Stimulated activated CD4-positive, alpha-beta T cell treated with anti-CD3 and anti-CD28 coated beads, Interleukin-2, amount 100 ng/mL, for 48 hours (primary cell): ENCODE measurements at places on chromosomes 1 and 21.
A peak's percentile ranks its signal among the peaks of the same experiment; 100 is the strongest.

- DNase-seq, result no peak
Measured at GRCh38 chr21:28215214-28215954, 777.3 kb downstream of the LTN1 start.

- DNase-seq, result no peak
Measured at GRCh38 chr1:60078182-60078581, 4.6 kb upstream of the C1orf87 start.

GRCh38 chr1:150661156-150661555 is 31.7 kb upstream of the ENSA start:
- no peak for DNase-seq

- DNase-seq, result no peak
Measured at GRCh38 chr1:207960346-207960745, 49.4 kb upstream of the CD34 start.

- DNase-seq, result no peak
Measured at GRCh38 chr1:185646202-185646683, 87.9 kb upstream of the HMCN1 start.

DNA sequence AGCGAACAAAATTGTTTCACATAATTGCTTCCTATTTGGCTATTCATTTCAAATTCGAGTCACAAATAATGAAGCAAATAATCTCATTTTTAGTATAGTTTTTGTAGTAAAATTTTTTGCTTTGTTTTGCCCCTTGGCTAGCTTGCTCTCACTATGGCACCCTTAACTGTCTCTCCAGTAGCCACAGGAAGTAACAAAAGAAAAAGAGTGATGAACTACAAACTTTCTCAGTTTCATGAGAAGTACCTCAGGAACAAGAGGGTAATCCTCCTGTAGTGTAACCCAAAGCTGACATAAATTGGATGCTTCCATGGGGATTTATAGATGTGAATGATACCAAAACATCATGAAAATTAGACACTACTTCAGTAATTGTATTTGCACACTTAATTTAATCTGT is 242.9 kb downstream of the BARHL2 start:
- no peak for DNase-seq

DNA sequence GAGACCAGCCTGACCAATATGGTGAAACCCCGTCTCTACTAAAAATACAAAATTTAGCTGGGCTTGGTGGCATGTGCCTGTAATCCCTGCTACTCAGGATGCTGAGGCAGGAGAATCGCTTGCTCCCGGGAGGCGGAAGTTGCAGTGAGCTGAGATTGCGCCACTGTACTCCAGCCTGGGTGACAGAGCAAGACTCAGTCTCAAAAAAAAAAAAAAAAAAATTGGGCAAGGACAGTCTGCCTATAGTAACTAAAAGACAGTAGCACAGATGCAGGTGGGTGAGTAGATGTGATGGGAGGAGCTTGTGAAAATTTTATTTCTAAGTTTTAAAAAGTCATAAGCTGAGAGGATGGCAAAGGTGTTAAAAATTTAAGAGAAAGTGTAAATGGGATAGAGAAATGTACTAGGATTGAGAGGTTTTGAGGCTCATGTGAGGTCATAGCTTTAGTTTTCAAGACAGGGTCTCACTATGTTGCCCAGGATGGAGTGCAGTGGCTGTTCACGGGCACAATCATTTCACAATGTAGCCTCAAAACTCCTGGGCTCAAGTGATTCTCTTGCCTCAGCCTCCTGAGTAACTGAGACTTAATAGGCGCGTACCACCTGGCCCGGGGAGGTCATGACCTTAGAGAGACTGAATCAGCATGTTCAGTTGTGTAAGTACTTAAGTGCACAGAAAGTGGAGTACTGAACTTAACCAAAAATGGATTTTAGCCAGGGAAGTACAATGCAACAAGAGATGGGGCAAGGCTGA is 33.7 kb downstream of the PTP4A2 start:
- DNase-seq, result no peak

- DNase-seq, result no peak
Measured at GRCh38 chr1:202068596-202068995, 54.1 kb upstream of the GPR37L1 start.

DNA sequence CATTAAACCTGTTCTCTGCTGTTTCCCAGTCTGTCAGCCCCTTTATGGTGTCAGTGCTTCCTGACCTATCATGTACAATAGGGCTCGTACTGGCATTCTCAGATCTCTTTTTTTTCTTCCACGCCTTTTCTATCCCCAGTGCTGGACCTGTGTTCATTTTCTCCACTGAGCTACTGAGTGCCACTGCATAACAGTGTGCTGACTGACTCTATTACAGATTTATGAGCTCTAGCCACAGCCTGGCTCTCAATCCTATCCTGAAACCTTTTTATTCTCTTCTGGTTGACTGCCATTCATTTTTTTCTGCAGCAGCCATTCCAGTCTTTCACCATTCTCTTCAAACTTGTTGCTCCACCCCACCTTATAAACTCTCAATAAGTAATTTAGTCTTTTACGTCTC is 59.6 kb upstream of the MACF1 start:
- DNase-seq, result no peak

DNA sequence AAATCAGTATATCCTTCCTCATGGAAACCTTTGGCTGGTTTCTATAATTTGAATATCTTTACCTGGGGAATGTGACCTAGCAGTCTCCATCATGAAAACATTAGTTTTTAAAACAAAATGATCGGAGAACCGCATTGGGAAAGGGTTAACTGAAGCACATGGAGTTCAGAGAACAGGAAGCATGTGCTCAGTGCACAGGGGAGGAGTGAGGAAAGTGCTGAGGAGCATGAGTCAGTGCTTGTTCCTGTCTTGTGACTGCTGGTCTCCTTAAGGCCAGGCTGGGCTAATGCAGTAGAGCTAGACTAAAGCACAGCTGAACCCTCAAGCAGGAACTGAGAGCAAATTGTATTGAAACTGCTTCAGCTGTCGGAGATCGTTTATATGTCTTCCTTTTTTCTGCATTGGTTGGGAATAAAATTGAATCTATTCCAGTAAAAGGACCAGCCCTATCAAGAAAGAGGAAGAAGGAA is 5.8 kb downstream of the IFI16 start:
- peak; percentile 53 for DNase-seq

- no peak for DNase-seq
Measured at GRCh38 chr21:33831962-33832659, 83.5 kb downstream of the ATP5PO start.
